ENCODE measurements at places on chromosomes 2 and 18.

GRCh38 chr18:50473881-50474280 lies 86.0 kb upstream of the MAPK4 start:
- DNase-seq, result peak; percentile 49

- no peak for DNase-seq
Observed at GRCh38 chr2:64090264-64090663, 54.0 kb downstream of the PELI1 start.

GRCh38 chr2:71564790-71565189 lies 111.4 kb downstream of the DYSF start:
- DNase-seq, result no peak

- DNase-seq, result no peak
Observed at GRCh38 chr2:14896330-14897030, 264.0 kb downstream of the LRATD1 start.

GRCh38 chr2:238362626-238363025 lies 42.3 kb downstream of the TRAF3IP1 start:
- DNase-seq, result no peak

- no peak for DNase-seq
Observed at GRCh38 chr2:179860255-179861026, 971 bp downstream of the ZNF385B start.

- no peak for DNase-seq
Observed at GRCh38 chr18:8424917-8425725, 184.1 kb upstream of the RAB12 start.

DNA sequence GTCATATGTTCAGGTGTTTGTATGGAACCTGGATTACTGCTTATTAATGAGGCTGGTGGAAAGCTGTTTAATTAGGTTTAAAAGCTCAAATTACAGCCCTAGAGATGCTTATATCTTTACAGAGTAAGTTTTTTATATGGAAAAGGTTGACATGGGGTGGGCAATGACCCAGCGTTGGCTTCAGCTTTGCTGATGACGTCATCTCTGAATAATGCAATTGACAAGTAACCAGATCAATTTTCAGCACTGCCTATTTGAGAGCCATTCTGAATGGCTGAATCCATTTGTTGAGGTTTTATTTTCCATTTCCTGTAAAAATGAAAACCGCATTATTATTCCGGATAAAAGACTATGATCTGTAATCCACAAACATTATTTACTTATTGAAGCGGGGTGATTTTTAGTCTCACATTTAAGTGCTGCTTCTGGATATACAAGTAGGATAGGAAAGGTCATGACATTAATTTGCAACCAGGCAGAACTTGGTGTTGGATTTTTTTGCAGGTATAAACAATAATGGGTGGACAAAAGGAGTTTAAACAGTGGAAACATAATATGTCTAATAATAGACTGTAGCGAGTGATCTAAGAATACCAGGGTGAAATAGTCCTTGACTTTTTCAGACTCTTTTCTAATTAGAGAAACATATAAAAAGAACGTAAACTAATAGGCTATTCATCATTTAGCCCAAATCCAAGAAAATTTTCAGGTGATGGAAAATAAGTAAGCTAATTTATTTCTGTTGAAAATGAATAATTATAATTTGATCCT lies 2.7 kb downstream of the PPP1R1C start:
- no peak for DNase-seq

GRCh38 chr2:96470636-96471035 lies 34.5 kb downstream of the NEURL3 start:
- DNase-seq, result no peak

- DNase-seq, result no peak
Observed at GRCh38 chr2:62362561-62362960, 143.4 kb downstream of the TMEM17 start.

DNA sequence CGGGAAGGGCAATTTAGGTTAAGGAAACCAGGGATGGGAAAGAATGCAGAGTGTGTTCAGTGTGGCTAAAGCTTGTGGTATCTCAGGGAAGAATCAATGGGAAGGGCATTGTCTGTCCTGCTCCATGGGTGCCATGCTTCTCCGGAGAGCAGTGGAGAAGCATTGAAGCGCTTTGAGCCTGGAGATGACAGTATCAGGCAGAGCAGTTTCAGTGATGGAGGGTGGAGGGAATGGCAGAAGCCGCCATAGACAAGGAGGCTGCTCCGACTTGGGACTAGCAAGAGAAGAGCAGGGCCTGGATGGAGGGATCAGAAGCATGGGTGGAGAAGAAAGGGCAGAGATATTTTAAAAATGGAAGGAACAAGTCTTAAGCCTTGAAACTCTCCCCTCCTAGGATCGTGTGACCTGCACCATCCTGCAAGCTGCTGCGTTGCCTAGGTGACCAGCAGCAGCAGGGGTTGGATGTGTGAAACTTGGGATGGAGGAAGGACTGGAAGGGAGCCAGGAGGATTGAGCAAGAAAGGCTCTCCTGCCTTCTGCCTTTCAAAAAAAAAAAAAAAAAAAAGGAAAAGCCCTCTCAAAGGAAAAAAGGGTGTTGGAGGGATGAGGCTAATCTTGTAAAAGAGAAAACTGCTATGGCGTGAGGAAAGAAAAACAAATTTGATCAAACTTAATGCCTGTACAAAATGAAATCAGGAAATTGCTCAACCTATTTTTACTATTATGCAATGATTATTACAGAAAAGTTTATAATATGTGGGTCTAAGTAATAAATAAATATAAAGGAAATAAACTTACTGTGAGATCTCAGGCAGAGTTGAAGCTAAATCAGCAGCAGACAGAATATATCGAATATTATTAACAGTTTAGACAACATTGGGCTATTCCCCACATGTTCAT lies 493.8 kb upstream of the NRP2 start:
- peak; percentile 95 for DNase-seq

- DNase-seq, result no peak
Observed at GRCh38 chr2:121505005-121505404, 25.7 kb upstream of the RNU4ATAC start.

DNA sequence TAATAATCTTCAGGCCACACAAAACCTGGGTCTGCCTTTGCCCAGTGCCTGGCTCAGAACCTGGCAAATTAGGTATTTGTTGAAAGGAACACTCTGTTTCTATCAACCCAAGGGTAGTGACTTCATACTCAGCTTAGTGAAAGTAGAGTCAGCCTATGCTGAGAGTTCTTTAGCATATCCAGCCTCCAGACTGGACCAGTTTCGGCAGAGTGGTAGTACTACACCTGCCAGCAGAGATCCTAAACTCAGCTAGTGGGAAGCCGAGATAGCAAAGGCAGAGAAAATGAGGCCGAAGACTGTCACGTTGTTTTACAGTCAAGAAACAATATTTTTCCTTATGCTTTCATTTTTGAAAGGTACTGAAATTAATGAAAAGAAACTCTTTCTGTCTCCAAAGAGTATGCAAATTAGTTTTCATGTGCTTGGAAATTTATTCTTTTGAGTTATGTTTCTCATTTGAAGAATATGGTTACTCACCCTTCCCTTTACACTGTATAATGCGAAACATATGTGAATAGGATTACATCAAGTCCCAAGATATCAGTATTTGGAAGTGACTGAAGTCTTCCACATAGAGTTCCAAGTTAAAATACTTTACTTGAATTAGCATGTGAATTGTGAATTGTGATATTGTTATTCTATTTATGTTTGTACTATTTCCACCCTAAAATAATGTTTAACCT lies 52.2 kb upstream of the UGP2 start:
- DNase-seq, result no peak

DNA sequence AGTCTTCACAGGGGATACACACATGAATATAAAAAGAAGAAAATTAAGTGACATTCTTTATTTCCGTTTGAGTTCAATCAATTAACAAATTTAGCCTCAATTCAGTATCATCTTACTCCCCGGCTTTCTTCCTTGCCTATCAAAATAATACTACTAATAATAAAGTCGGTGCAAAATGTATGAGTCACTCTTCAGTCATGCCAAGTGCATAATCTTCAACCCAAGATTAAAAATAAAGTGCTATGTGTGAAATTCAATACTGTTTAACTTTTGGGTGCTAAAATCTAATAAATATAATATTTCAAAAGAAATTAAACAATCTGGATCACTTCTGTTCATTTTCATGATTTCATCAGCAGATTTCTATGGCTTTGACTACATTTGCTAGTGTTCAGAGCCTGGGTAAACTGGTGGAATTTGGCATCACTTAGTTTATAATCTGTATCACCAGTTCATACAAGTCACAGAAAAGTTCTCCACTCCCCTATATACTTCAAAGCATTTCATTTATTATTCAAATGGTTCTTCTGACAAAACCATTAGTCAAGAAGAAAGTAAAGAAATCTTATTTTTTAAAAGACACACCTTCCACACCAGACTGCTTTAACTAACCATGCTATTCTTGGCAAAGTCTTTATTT lies 183.6 kb downstream of the THADA start:
- no peak for DNase-seq

DNA sequence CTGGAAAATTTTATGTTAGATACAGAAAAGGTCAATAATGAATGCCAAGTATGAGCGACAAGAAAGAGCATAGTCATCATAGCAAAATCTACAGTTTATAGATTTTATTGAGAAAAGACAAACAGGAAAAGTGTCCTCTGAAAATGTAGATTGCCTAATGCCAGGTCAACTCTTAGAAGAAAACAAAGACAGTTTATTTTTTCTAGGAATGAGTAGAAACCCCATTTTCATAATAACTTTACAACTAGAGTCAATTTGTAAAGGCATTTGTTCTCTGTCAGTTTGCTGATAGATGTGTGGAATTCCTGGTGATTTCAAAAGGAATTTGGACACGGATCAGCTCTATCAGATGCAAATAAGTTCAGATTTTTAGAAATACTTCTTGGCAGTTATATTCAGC lies 16.6 kb downstream of the CDH7 start:
- DNase-seq, result no peak

DNA sequence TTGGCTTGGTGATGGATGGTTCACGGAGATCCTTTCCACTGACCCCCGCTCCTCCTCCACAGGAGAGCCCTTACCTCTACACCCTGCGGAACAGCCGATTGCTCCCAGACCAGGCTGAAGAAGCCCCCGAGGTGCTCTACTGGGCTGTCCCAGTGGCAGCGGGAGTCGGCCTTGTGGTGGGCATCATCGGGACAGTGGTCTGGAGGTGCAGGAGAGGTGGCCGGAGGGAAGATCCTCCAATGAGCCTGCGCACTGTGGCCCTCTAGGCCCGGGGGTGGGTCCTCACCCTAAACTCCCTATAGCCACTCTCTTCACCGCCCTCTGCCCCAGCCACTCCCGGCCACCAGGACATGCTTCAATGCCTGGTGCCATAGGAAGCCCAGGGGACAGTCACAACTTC lies 108.8 kb upstream of the PPP1CB start:
- no peak for DNase-seq

GRCh38 chr2:55395724-55396605 lies 23.7 kb downstream of the CCDC88A start:
- DNase-seq, result no peak

DNA sequence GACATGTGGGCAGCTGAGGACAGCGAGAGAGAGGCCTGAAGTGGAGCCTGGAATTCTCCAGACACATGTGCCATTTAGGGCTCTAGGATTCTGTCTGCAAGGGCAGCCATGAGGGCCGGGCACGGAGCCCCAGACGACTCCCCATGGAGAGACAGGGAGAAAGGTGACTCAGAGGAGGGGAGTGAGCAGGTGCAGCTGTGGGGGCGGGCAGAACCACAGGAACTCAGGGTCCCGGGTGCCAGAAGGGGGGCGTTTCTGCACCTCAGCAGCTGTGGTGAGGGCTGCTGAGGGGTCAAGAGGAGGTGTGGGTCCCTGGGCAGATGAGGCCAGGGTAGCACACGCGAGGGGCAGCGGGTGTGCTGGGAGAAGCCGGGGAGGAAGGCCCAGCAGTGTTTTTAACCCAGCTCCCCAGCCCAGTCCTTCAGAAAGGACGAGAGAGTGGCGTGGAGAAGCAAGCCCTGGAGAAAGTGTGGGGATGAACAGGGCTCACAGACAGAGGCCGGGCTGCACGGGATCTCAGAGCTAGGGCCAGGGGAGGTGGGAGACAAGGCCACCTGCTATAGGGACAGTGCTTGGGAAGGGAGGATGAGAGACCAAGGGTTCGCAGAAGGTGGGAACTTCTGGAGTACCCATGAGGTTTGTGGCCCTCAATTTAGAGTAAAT lies 7.6 kb downstream of the GPR17 start:
- no peak for DNase-seq

GRCh38 chr18:68234131-68234530 lies 480.8 kb downstream of the TMX3 start:
- DNase-seq, result no peak

DNA sequence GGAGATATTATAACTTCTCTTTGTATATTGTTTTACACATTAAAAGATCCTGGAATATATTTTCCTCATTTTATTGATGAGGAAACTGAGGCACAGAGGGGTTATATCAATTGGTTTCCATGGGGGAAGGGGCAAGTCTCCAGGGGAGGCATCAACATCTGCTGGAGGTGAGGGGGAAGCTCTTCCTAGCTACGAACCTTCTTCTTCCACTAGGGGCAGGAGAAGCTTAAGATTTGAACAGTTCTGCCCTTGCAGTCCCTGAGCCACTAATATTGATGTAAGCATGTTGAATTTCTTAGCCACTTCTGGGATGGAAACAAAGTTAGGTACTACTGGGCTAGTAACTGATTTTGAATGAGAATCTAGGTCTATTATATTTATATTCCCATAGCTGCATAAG lies 140.1 kb upstream of the AQP4 start:
- no peak for DNase-seq
